ENCODE measurements at places on chromosomes 16 and 17. TPM values are rescaled to one million over a fixed set of nuclear protein-coding genes. Genes with fewer than 3 reads are reported as not detected.

- no peaks in the 10 kb centered on the region for H3K27me3 ChIP-seq
- peaks cover 31% of the 10 kb centered on the region for H3K36me3 ChIP-seq
- no peak overlapping the region for H3K4me3 ChIP-seq
- H3K4me1 ChIP-seq = peaks cover 6% of the 10 kb centered on the region
Measured at GRCh38 chr17:15501793-15502192, 34.4 kb upstream of the CDRT4 start.

GID4 gene
- total RNA-seq = 6.4 TPM

DNA sequence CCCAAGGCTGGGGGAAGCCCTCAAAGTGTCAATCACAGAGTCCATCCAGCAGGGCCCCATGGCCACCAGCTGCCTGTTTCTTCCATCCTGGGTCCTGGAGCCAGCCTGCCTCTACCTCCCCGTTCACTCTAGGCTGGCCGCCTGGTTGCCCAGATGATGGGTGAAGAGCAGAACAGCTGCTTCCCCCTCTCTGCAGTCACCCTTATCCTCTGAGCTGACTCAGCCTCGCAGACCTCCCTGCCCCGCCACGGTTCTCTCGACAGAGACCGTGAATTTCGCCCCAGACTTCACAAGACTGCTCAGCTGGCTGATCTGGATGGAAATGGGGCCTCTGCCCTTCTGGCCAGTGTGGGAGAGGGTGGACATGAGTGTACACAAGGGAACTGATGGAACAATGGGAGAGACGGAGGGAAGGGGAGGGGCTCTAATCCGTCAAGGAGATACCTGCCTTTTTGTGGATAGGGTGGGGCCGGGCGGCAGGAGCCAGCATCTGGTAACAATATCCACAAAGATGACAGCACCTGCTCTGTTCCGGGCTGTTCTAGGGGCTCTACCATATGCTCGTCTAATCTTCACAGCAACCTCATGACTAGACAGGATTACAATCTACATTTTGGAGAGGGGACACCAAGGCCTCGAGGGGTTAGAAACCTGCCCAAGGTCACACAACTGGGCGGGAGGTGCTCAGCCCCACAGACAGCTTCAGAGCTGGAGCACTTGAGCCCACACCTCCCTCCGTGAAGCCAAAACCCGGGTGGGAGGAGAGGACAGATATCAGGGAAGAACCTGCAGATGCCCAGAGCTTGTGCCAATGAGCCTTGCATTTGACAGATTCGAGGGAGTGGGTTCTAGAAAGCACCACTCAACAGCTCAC, 136.0 kb downstream of the SDK2 start:
- no peak for ATAC-seq
- H3K27ac ChIP-seq = no peak overlapping the region
- H3K4me1 ChIP-seq = no peaks in the 10 kb centered on the region
- H3K4me3 ChIP-seq = no peak overlapping the region

- ATAC-seq = no peak
- H3K36me3 ChIP-seq = peaks cover 24% of the 10 kb centered on the region
- H3K4me3 ChIP-seq = no peak overlapping the region
Measured at GRCh38 chr17:21186399-21187187, 27.4 kb downstream of the TMEM11 start.

DNA sequence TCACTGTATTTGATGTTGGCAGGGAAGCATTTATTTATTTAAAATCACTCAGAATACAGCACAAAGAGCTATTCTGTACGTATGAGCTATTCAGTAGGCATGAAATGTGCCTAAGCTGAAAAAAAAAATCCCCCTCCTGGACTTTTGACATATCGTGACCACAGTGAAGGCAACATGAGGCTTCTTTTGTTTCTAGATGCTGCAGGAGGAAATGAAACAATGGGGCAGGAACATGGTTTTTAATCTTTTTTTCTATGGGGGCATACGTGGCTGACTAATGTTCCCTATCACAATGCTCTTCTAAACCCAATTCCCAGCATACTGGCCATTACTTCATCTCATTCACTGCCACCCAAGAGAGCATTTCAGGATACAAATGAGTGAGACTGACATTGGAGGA, 191.0 kb upstream of the PMFBP1 start:
- no peak overlapping the region for H3K4me3 ChIP-seq
- no peaks in the 10 kb centered on the region for H3K36me3 ChIP-seq
- no peak overlapping the region for H3K27ac ChIP-seq
- no peaks in the 10 kb centered on the region for H3K27me3 ChIP-seq
- no peaks in the 10 kb centered on the region for H3K4me1 ChIP-seq

DNA sequence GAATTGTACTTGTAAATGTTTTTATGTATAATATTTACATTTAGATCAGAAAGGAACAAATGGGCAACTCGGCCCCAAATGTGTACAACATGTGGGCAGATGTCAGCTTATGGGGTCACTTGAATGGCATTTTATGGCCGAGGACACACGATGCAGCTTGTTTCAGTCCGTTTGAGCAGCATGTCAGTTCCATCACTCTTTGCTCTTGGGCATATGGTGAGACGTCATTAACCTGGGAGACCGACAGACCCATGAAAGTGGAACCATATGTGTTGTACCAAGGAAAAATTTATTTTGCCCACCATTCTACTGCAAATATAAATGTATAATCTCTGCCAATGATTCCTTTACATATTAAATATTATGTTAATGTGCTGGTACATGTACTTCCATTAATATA, 561.9 kb upstream of the SOX9 start:
- ATAC-seq = no peak
- H3K4me3 ChIP-seq = no peak overlapping the region
- no peak overlapping the region for H3K27ac ChIP-seq
- no peaks in the 10 kb centered on the region for H3K27me3 ChIP-seq
- H3K36me3 ChIP-seq = no peaks in the 10 kb centered on the region
